Heart left ventricle (tissue), 16 donors: ENCODE measurements at places on chromosomes 6 and 20. TPM values are rescaled to one million over a fixed set of nuclear protein-coding genes. Genes with fewer than 3 reads are reported as not detected.

DNA sequence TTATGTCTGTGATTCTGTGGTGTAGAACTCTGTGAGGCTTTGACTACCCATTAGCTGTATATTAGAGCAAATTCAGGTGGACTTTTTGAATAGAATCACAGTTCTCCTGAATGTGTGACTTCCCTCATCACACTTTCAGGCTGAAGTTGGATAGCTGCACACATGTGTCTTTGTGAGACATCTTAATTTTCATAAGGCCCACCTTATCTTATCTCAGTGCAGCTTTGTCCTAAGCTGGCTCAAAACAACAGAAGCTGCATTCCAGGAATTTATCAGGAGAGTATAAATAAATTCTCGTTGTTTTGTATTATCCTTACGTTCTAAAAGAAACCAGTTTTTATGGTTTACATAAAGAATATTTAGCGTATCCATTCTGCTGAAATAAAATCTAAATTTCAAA, 26.2 kb upstream of the SLC35D3 start:
- H3K4me1 ChIP-seq: peaks cover 9% of the 10 kb centered on the region
- no peak for DNase-seq
- H3K36me3 ChIP-seq: peaks cover 27% of the 10 kb centered on the region
- H3K27me3 ChIP-seq: no peaks in the 10 kb centered on the region
- H3K4me3 ChIP-seq: no peak overlapping the region
- H3K27ac ChIP-seq: no peak overlapping the region

DNA sequence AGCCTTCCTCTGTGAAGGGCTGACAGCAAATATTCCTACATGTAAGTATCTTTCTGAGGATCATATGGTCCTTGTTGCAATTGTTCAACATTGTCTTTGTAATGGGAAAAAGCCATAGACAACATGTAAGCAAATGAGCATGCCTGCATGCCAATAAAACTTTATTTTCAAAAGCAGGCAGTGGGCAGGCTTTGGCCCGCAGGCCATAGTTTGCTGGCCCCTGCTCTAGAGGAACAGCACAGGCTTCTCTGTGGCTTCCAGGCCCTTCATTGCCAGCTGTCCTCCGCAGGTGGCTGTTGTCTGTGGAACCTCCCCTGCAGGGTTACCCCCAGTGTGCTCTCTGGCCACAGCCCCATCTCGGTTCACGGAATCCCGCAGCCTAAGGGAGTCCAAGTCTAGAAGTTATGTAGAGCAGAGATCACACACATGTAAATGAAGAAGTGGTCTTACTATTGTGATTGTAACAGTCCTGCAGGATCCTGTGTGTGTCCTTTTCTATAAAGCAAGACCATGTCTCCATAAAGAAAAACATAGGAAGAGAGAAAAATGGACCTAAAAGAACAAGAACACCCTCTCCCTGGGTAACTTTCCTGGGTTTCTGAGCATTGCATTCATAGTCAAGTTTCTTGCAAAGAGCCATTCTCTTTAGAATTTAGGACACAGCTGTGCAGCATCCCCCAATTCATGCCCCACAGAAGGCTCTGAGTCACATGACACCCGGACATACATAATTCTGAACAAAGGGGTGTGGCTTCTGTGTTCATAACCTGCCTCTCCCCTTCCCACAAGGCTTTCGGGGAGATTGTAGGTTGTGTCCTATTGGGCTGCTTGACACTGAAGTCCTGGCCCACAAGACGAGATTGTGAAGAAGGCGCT, 10.0 kb downstream of the UNC93A start:
- no peak overlapping the region for H3K4me3 ChIP-seq
- no peak overlapping the region for H3K27ac ChIP-seq
- H3K36me3 ChIP-seq: no peaks in the 10 kb centered on the region

DNA sequence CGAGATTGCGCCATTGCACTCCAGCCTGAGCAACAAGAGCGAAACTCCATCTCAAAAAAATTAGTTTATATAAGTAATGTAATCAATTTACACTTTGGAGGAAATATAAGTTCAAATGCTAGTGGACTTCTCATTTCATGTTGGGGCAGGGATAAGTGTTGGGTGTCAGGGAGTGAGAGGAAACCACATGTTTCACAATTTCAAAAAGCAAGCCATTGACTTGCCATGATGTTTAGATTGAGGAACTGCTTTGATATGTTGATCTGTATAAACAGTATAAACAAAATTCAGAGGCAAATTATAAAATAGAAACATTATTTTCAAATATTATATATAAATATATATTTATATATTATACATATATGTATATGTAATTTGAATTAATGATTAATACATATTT, 42.7 kb downstream of the FILIP1 start:
- no peak overlapping the region for H3K27ac ChIP-seq
- no peaks in the 10 kb centered on the region for H3K27me3 ChIP-seq
- H3K4me3 ChIP-seq: no peak overlapping the region
- no peaks in the 10 kb centered on the region for H3K36me3 ChIP-seq
- no peak for DNase-seq

- no peak for DNase-seq
- H3K27me3 ChIP-seq: no peaks in the 10 kb centered on the region
- no peak overlapping the region for H3K27ac ChIP-seq
- no peaks in the 10 kb centered on the region for H3K4me1 ChIP-seq
- H3K4me3 ChIP-seq: no peak overlapping the region
These were observed 187.0 kb downstream of the TSHZ2 start for GRCh38 chr20:53159160-53159559.

The PRRC2A gene
- total RNA-seq: 80.7 TPM

- H3K27ac ChIP-seq: no peak overlapping the region
- no peaks in the 10 kb centered on the region for H3K36me3 ChIP-seq
- H3K4me3 ChIP-seq: no peak overlapping the region
- DNase-seq: no peak
- no peaks in the 10 kb centered on the region for H3K4me1 ChIP-seq
These were observed 11.8 kb downstream of the TMEM14B start for GRCh38 chr6:10759312-10759839.

GRCh38 chr6:89045576-89045975, 35.0 kb upstream of the PNRC1 start:
- H3K36me3 ChIP-seq: no peaks in the 10 kb centered on the region
- H3K27me3 ChIP-seq: no peaks in the 10 kb centered on the region
- no peak overlapping the region for H3K27ac ChIP-seq
- H3K4me3 ChIP-seq: no peak overlapping the region

- H3K4me3 ChIP-seq: no peak overlapping the region
- no peak for DNase-seq
- no peaks in the 10 kb centered on the region for H3K27me3 ChIP-seq
- H3K4me1 ChIP-seq: peaks cover 4% of the 10 kb centered on the region
- no peaks in the 10 kb centered on the region for H3K36me3 ChIP-seq
These were observed 101.3 kb downstream of the EDN1 start for GRCh38 chr6:12391472-12391871.

GRCh38 chr20:49810491-49811190, 2.0 kb upstream of the SLC9A8 start:
- no peak for DNase-seq
- no peaks in the 10 kb centered on the region for H3K36me3 ChIP-seq
- H3K27ac ChIP-seq: no peak overlapping the region
- peaks cover 22% of the 10 kb centered on the region for H3K4me1 ChIP-seq
- no peaks in the 10 kb centered on the region for H3K27me3 ChIP-seq

The SAPCD1 gene
- total RNA-seq: not detected

The NR2E1 gene
- not detected for total RNA-seq

DNA sequence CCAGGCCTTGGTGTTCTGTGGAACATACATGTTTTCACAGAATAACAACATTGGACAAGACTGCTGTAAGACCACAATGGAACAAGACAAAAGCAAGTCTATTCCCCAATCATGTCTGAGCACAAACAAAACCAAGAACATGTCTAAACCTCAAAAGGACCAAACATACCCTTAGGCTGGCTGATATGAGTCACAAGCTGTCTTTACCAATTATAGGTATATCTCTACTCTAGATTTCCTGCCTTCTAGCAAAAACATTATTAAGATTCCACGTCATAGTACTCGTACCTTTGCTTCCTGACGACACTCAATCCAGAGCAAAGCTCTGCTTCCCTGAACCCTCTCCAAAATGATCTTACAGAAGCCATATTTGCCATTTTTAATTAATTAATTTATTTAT, 15.4 kb upstream of the L3MBTL1 start:
- H3K4me1 ChIP-seq: no peaks in the 10 kb centered on the region
- H3K27ac ChIP-seq: no peak overlapping the region
- H3K27me3 ChIP-seq: no peaks in the 10 kb centered on the region
- no peaks in the 10 kb centered on the region for H3K36me3 ChIP-seq
- no peak overlapping the region for H3K4me3 ChIP-seq

DNA sequence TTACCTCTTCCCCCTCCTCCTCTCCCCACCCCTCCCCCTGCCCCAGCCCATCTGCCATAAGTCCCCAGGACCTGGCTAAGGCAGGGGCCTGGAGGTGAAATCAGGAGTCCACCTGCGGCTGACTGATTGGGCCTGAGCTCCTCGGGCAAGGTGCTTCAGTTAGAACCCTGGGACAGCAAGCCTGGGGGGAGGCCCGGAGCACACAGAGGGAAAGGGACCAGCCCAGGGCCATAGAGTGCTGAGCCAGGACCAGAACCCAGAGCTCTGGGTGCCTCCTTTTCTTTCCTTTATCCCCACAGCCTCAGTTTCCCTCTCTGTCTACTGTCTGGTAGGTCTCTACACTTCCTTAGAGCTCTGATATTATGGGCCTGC, 35.7 kb upstream of the VEGFA start:
- no peak overlapping the region for H3K4me3 ChIP-seq
- H3K27me3 ChIP-seq: no peaks in the 10 kb centered on the region
- H3K36me3 ChIP-seq: no peaks in the 10 kb centered on the region
- DNase-seq: no peak
- no peaks in the 10 kb centered on the region for H3K4me1 ChIP-seq

The PEX3 gene
- 24.9 TPM for total RNA-seq

GRCh38 chr6:134949927-134950326, at the start of gene ALDH8A1:
Gene ALDH8A1, minus strand, starts transcription at chr6:134950101. Its CDS starts 48 bp downstream, at chr6:134950053.
- no peaks in the 10 kb centered on the region for H3K4me1 ChIP-seq
- H3K27ac ChIP-seq: no peak within 1 kb of the TSS
- H3K27me3 ChIP-seq: no peaks in the 10 kb centered on the region
- H3K36me3 ChIP-seq: no peaks in the 10 kb centered on the region

- no peak overlapping the region for H3K27ac ChIP-seq
- H3K4me3 ChIP-seq: no peak overlapping the region
- H3K4me1 ChIP-seq: no peaks in the 10 kb centered on the region
- no peaks in the 10 kb centered on the region for H3K27me3 ChIP-seq
- DNase-seq: no peak
These were observed 70.8 kb downstream of the PPP1R3G start for GRCh38 chr6:5155906-5156305.

The PACSIN1 gene
- 4.9 TPM for total RNA-seq

GRCh38 chr20:54566031-54566688, 90.8 kb downstream of the DOK5 start:
- peaks cover 5% of the 10 kb centered on the region for H3K36me3 ChIP-seq
- no peaks in the 10 kb centered on the region for H3K27me3 ChIP-seq
- H3K4me3 ChIP-seq: no peak overlapping the region
- no peak for DNase-seq

The NUS1 gene
- 8.1 TPM for total RNA-seq

- no peaks in the 10 kb centered on the region for H3K27me3 ChIP-seq
- peaks cover 19% of the 10 kb centered on the region for H3K4me1 ChIP-seq
- H3K27ac ChIP-seq: no peak overlapping the region
These were observed 125.2 kb downstream of the SULF2 start for GRCh38 chr20:47659904-47660601.

- DNase-seq: no peak
- no peaks in the 10 kb centered on the region for H3K36me3 ChIP-seq
- no peak overlapping the region for H3K27ac ChIP-seq
- no peaks in the 10 kb centered on the region for H3K4me1 ChIP-seq
- no peak overlapping the region for H3K4me3 ChIP-seq
These were observed 862.0 kb downstream of the PHF3 start for GRCh38 chr6:64497634-64498033.

The KCNK15 gene
- 0.56 TPM for total RNA-seq

The C20orf144 gene
- not detected for total RNA-seq

GRCh38 chr6:118660218-118660569, 8.8 kb upstream of the CEP85L start:
- H3K36me3 ChIP-seq: no peaks in the 10 kb centered on the region
- no peaks in the 10 kb centered on the region for H3K4me1 ChIP-seq
- no peak for DNase-seq

DNA sequence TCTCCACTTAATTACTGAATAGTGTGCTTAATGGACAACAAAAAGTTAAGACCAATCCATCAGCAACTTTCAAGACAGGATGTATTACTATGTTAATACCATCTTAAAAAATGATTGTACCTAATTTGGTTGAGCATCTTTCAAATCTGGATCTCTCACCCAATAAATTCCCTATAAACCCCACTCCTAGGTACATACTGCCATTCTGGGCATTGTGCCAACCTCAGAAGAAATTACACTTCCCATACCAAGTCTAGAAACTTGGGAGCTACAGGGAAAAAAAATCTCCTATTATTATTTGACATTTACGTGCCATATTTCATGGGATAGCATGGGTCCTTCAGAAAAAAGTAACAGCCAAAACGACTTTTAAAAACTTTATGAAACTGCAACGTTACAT, 5.1 kb downstream of the SYNCRIP start:
- H3K27ac ChIP-seq: no peak overlapping the region
- no peaks in the 10 kb centered on the region for H3K36me3 ChIP-seq
- DNase-seq: no peak
- H3K4me1 ChIP-seq: peaks cover 5% of the 10 kb centered on the region

GRCh38 chr20:17177341-17177740, 49.5 kb upstream of the PCSK2 start:
- no peaks in the 10 kb centered on the region for H3K27me3 ChIP-seq
- no peak for DNase-seq
- H3K4me1 ChIP-seq: no peaks in the 10 kb centered on the region
- no peak overlapping the region for H3K4me3 ChIP-seq
- H3K36me3 ChIP-seq: no peaks in the 10 kb centered on the region
- no peak overlapping the region for H3K27ac ChIP-seq

The SIGLEC1 gene
- 5.7 TPM for total RNA-seq

The HLA-DPB1 gene
- total RNA-seq: 30.6 TPM

The EYS gene
- total RNA-seq: not detected

DNA sequence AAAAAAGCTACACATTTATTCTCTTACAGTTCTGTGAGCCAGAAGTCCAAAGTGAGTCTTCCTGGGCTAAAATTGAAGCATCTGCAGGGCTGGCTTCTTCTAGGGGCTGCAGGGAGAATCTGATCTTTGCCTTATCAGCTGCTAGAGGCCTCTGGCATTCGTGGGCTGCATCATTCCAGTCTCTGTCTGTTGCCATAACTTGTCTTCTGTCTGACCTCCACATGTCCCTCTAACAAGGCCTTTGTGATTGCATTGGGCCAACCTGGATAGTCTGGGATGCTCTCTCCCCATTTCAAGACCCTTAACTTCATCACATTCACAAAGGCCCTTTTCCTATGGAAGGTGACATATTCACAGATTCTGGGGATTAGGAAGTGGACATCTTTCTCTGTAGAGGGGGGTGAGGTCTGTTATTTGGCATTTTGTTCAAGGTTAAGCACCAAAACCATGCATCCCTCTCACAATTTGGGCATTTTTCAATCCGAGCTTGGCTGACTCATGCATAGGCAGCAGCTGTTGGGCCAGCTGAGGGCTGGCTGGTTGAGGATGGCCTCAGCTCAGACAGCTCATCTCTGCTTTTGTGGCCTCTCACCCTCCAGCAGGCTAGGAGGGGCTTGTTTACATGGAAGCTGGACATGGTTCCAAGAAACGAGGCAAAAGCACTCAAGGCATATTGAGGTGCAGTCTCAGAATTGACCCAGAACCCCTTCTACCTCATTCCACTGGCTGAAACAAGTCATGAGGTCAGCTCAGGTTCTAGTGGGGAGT, 116.1 kb upstream of the NXT1 start:
- no peaks in the 10 kb centered on the region for H3K36me3 ChIP-seq
- no peak overlapping the region for H3K27ac ChIP-seq
- DNase-seq: no peak

The ZSCAN16 gene
- total RNA-seq: 2.5 TPM
